ENCODE measurements at places on chromosomes 16 and 17. TPM values are rescaled to one million over a fixed set of nuclear protein-coding genes. Genes with fewer than 3 reads are reported as not detected.

ZPBP2 gene
- not detected for total RNA-seq

HLF gene
- total RNA-seq: 127 TPM

ABCA6 gene
- total RNA-seq: 7.9 TPM

MFAP4 gene
- 27.0 TPM for total RNA-seq

OR1F1 gene
- total RNA-seq: 0.20 TPM

MYH2 gene
- total RNA-seq: 0.06 TPM

NLGN2 gene
- 25.3 TPM for total RNA-seq

JPH3 gene
- 12.6 TPM for total RNA-seq

CACNA1H gene
- total RNA-seq: 8.1 TPM

CD300LB gene
- total RNA-seq: 0.30 TPM

C17orf67 gene
- 2.0 TPM for total RNA-seq

TP53TG3C gene
- not detected for total RNA-seq

TLCD2 gene
- 3.2 TPM for total RNA-seq

- DNase-seq: no peak
Observed at GRCh38 chr16:73171901-73172240, 123.9 kb upstream of the ZFHX3 start.

- DNase-seq: no peak
Observed at GRCh38 chr16:48022496-48022895, 133.3 kb downstream of the ABCC12 start.

GRCh38 chr17:61157246-61157886 lies 242.3 kb upstream of the TBX2 start:
- no peak for DNase-seq

GRCh38 chr16:66189951-66190350 lies 176.5 kb upstream of the CDH5 start:
- DNase-seq: no peak

DNA sequence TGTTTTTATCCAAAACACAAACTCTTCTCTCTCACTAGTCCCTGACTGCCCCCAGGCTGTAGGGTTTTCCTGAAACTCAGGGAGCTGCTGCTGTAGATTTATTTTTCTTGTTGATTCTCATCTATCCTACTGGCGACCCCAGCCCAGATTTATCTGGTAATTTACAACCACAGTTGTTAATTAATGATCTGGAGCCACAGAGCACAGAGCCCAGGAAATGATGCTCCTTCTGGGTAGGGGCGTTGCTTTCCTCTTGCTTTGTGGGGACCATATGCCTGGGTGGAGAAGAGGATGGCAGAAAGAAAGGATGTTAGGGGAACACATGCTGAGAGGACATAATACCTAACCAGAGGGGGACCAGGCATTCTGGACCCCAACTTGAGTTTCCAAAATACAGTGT lies 7.4 kb upstream of the ETV4 start:
- DNase-seq: no peak

DNA sequence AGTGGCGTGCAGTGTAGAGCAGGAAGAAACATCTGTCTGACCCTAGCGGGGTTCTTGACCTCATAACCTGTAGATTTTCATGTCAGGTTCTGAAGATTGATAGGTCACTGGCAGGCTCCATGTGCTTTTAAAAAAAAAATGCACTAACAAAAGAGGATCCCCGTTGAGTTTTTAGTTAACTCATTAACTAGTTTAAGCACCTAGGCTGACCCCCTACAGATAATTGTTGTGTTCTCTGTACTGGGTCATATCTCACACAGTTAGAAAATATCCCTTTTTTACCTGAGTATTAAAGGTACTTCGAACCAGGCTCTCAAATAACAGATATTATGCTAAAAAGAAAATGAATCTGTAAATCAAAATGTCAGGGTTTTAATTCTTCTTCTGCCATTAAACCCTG lies 676.6 kb downstream of the CDH11 start:
- DNase-seq: no peak

GRCh38 chr17:77256710-77257109 lies 115.9 kb downstream of the SEC14L1 start:
- no peak for DNase-seq

- DNase-seq: no peak
Observed at GRCh38 chr16:49574826-49575225, 201.2 kb downstream of the C16orf78 start.

DNA sequence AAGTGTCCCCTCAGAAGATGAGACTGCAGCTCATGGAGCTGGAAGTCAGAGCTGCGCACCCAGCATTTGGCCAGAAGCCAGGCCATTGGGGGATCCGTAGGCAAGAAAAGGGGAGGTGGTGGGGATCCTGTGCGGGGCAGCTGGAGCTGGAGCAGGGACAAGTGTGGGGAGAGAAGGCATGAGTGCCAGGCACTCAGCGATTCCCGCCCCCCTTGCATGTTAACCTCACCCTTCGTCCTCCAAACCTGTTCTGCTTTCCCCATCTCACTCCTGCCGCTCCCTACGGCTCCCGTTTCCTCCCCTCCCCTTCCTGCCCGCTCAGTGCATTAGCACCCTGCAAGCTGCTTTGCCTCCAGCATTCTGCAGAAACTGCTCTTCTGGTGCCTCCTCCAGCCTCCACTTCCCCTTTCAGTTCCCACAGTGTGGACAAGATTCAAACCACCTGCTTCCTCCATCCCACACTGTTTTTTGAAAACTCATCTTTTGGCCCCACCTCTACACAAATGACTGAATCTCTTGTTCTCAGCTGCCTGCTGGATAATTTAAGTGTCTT lies 5.6 kb downstream of the ALOX15 start:
- DNase-seq: no peak

- DNase-seq: no peak
Observed at GRCh38 chr17:41489531-41489930, at the start of gene KRT36. TSS of gene KRT36 (minus strand) at chr17:41489910. CDS start at chr17:41489864, 46 bp downstream.

DNA sequence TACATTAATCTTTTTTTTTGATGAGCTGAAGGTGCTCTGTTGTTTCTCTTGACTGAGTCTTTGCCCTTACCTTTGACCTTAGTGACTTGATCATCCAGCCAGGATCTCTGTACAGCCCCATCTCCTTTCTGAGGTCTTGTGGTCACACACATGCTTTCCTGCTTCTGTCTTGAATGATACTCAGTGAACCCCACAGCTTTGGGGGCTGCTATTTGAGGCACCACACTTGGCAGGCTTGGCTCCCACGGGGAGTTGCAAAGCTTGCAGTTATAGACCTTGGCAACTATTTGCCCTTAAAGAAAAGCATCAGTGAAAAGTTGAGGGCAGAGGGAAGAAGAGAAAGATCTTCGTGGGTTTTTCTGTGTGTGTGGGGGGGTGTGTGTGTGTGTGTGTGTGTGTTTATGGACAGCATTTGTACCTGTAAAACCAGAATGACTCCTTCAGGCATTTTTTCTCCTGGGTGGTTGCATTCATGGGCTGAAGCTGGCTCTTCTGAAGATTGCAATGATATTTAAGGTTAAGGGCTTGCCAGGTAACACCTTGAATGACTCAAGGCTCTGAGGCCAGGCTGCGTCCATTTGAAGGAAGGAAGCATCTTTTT lies 101.6 kb downstream of the MSI2 start:
- no peak for DNase-seq

DNA sequence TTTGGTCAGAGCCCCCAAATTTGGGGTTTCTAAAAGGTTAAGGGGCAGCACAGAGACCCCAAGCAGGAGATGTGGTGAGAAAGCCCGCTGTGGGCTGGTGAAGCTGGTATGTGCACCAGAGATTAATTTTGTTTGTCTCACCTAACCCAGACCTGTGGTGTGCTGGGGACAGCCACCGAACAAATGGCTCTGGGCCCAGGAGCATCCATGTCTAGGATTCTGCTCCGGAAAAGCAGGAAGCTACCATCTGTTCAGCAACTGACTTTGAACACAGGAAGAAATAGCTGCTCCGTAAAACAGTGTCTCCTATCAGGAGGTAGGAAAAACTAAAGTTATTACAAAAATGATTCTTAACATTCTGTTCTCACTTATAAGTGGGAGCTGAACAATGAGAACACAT lies 2.7 kb upstream of the ZP2 start:
- no peak for DNase-seq

DNA sequence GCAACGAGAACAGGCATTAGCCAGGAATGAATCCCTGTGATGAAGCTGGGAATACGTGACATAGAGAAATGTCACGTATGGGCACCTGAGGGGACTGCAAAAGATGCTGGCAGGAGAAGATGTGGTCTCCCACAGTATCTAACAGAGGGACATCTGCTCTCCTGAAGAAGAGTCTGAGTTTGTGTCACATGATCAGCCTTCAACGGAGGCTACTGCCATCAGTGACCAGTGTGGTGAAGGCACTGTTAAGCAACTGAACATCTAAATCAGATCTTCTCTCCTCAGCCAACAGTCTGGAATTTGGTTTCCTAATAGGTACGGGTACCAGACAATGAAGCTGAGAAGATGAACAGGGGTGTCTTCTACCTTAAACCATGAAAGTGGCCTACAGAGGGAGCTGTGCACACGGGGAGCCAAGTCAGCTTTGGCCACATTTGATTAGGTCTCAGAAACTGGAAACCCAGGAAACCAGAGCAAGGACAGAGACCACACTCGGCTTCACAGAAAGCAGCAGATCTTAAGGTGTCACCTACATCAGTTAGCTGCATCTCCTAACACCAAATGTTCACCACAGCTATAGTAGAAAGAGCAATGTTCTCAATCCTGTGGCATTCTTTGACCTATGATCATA lies 41.8 kb downstream of the BRD7 start:
- no peak for DNase-seq

- no peak for DNase-seq
Observed at GRCh38 chr17:75552425-75553294, 27.2 kb downstream of the LLGL2 start.

DNA sequence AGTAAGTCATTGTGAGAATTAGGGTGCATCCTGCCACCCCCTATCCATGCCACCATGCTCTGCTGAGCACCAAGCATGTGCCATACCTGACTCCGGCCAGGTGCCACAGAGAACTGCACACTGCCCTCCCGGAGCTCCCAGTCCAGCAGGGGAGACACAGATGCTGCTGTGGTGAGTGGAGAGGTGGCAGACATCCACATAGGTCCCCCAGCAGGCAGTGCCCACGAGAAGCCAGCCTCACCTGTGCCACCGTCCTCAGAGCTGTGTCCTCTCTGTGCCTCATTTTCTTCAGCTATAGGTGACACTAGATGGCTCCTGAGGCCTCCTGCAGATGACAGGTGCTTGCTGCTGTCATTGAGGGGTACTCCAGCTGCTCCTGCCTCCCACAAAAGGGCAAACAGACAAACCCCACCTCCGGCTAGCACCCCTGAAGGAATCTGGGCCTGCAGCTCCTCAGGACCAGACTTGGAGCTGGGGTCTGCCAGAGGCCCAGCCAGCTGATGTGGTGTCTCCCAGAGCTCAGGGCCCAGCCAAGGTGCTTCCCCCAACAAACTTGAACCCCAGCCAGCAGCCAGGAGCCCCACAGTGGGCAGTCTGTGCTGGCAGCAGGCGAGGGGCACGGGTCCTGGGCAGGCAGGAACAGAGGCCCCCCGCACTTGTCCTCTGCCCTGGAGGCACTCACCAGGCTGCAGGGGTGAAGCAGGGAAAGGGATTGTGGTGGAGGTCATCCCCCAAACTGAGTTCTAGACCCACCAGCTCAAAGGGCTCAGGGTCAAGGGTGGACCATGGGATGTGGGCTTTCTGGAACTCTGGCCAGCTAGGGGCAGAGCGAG lies 17.1 kb downstream of the FOXJ1 start:
- no peak for DNase-seq

All from spinal cord (tissue), 10 donors.